ENCODE measurements at places on chromosomes 16 and 17.

DNA sequence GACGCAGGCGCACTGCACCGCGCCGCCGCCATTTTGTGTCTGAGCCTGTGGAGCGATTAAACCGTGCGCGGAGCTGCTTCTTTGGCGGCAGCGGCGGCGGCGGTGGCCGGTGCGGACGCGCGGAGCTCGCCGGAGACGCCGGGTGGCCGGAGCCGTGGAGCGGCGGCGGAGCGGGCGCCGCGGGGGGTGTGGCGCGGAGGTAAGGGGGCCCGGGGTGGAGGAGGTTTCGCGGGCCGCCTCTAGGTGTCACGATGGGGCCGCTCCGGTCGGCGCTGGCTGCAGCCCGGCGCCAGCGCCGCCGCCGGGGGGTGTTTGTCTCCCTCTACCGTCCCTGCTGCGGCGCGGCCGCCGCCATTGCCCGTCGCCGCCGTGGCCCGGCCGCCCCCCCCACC is at the start of gene CTCF:
TSS of gene CTCF (plus strand) at position 1 of the 392 bp plus-strand sequence. CDS start 48,307 bp downstream, outside the sequence.
- DNase-seq, result no peak

- peak; percentile 41 for DNase-seq
These were observed 133.4 kb downstream of the TANC2 start for GRCh38 chr17:63099425-63099824.

DNA sequence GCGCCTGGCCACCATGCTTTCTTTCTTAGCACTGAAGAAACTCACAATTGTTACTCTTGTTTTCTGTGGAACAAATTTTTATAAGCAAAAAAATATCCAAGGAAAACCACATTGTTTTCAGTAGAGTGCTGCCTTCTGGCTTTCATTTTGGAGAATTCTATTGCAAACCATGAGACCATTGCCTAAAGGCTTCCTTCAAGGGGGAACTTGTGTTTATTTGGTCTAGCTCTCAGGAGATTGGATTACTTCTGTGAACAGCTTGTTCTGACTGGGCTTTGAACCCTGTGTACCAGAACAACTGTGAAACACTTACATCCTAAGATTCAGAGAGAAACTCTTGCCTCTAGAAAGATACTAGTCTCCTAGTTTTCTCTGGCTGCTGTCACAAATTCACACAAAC is 32.1 kb downstream of the TOM1L1 start:
- DNase-seq, result no peak

DNA sequence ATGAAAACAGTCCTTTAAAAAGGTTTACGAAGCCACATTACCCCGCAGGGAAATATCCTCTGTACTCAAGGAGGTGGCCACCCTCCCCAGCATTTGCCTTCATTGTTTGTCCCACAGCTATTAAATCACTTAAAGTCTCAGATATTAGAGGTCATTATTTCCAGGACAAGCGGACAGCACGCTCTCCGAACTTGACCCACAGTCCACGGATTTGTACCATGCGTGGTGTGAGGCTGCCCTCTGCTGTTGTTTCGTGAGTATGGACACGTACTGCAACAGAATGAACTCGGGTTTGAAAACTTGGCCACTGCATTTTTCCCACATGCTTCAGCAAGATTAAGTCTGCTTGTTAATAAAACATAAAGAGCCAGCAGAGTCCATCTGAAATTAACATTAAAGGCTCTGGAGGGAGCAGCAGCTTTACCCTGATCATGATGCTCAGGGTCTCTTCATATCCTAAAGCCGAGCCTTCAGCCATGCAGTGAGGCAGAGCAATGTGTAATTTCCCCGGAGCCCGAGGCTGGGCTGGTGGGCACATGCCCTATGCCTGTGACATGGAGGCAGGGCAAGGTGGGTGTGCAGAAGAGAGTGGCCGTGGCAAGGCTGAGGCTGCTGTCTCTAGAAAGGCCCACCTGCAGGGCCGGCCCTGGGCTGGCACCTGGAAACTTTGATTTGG is 19.7 kb downstream of the MEAK7 start:
- DNase-seq, result peak; percentile 44

DNA sequence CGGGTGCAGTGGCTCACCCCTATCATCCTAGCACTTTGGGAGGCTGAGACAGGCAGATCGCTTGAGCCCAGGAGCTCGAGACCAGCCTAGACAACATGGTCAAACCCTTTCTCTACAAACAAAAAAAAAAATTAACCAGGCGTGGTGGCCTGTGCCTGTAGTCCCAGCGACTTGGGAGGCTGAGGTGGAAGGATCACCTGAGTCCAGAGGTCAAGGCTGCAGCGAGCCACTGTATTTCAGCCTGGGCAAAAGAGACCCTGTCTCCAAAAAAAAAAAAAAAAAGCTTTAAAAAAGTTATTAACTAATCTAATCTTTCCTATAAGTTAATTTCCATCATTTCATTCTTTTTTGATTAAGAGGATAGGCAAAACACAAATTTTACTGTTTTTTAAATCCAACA is 2.5 kb downstream of the NCOR1 start:
- DNase-seq, result no peak

GRCh38 chr16:51449441-51449840 is 298.4 kb upstream of the SALL1 start:
- DNase-seq, result no peak

- no peak for DNase-seq
These were observed 20.2 kb downstream of the FOXF1 start for GRCh38 chr16:86530251-86531190.

GRCh38 chr16:88924834-88925539 is 52.0 kb downstream of the CBFA2T3 start:
- no peak for DNase-seq

- no peak for DNase-seq
These were observed 15.6 kb upstream of the TMEM98 start for GRCh38 chr17:32912218-32912897.

- no peak for DNase-seq
These were observed 55.1 kb downstream of the PLD6 start for GRCh38 chr17:17151055-17151454.

- no peak for DNase-seq
These were observed 150.8 kb downstream of the SSH2 start for GRCh38 chr17:29778956-29779811.

All from cerebellar nuclear complex (tissue), 1 donor.